Activated CD8-positive, alpha-beta memory T cell treated with anti-CD3 and anti-CD28 coated beads, Interleukin-2, amount 10 ng/mL, durations not matched to agents 7 days and 5 days (primary cell): ENCODE measurements at places on chromosomes 13 and 19. TPM values are rescaled to one million over a fixed set of nuclear protein-coding genes. Genes with fewer than 3 reads are reported as not detected.

GRCh38 chr13:63910511-63910910 lies 2494.9 kb upstream of the PCDH20 start:
- H3K36me3 ChIP-seq: no peaks in the 10 kb centered on the region
- H3K27me3 ChIP-seq: no peaks in the 10 kb centered on the region
- DNase-seq: no peak
- H3K4me1 ChIP-seq: no peaks in the 10 kb centered on the region

GRCh38 chr13:40350283-40350992 lies 316.0 kb downstream of the FOXO1 start:
- no peaks in the 10 kb centered on the region for H3K27me3 ChIP-seq
- H3K27ac ChIP-seq: no peak overlapping the region
- no peaks in the 10 kb centered on the region for H3K4me1 ChIP-seq
- no peak for DNase-seq
- H3K36me3 ChIP-seq: no peaks in the 10 kb centered on the region
- no peak overlapping the region for H3K4me3 ChIP-seq

DNA sequence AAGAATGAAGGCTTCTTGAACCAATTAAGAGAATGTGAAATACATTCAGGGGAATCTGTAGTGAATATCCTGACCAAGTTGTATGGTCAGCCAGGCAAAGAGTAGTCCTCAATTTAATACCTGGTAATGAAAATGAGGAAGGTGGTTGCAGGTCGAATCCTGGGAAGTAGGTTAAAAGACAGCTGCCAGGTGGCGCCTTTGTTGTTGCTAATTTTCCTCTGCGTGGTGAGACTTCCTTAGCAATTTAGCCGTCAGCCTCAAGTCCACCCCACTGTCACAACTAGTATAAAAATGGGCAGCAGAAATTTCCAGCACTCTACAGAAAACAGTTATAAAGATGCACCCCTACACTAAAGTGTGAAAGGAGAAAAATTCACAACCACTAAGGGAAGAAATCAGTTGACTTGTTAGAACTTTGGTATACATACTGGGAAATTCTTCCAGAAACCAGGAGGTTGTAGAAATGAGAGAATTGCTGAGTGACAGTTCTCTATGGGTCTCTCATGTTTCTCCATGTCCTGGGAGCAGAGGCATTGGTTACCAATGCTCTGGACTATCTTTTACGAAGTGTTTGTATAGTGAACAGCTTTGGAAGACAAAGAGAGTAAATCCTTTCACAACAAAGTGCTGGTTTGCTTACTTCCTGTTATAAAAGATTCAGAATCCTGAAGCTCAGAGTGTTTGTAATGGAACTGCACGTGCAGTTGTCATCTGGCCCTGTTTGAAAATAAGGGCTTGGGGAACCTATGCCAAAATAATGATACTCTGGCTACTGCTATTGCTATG lies 235.9 kb downstream of the NHLRC3 start:
- no peaks in the 10 kb centered on the region for H3K36me3 ChIP-seq
- H3K4me1 ChIP-seq: no peaks in the 10 kb centered on the region
- no peak overlapping the region for H3K4me3 ChIP-seq
- peaks cover 23% of the 10 kb centered on the region for H3K27me3 ChIP-seq
- H3K27ac ChIP-seq: no peak overlapping the region

C19orf67 gene
- total RNA-seq: not detected
